NCI-H446 (cell line): ENCODE measurements at places on chromosomes 12 and 14.
A peak's percentile ranks its signal among the peaks of the same experiment; 100 is the strongest.

DNA sequence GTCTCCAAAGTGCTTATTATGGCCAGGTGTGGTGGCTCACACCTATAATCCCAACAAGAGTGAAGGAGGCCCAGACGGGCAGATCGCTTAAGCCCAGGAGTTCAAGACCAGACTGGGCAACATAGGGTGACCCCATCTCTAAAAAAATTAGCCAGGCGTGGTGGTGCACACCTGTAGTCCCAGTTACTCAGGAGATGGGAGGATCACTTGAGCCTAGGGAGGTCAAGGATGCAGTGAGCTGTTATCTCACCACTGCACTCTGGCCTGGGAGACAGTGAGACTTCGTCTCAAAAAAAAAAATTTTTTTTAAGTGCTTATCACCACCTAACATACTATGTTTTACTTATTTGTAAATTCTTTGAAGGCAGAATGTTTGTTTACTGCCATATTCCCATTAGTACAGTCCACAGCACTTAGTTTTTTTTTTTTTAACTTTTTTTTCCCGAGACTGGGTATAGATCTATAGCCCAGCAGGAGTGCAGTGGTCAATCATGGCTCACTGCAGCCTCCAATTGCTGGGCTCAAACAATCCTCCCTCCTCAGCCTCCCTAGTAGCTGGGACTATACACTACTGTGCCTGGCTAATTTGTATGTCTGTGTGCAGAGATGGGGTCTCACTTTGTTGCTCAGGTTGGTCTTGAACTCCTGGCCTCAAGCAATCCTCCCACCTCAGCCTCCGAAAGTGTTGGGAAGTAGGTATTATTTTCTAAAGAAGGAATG lies 4.7 kb upstream of the KANSL2 start:
- no peak for DNase-seq

GRCh38 chr12:20549108-20549719 lies 145.9 kb upstream of the SLCO1C1 start:
- peak; percentile 33 for DNase-seq

DNA sequence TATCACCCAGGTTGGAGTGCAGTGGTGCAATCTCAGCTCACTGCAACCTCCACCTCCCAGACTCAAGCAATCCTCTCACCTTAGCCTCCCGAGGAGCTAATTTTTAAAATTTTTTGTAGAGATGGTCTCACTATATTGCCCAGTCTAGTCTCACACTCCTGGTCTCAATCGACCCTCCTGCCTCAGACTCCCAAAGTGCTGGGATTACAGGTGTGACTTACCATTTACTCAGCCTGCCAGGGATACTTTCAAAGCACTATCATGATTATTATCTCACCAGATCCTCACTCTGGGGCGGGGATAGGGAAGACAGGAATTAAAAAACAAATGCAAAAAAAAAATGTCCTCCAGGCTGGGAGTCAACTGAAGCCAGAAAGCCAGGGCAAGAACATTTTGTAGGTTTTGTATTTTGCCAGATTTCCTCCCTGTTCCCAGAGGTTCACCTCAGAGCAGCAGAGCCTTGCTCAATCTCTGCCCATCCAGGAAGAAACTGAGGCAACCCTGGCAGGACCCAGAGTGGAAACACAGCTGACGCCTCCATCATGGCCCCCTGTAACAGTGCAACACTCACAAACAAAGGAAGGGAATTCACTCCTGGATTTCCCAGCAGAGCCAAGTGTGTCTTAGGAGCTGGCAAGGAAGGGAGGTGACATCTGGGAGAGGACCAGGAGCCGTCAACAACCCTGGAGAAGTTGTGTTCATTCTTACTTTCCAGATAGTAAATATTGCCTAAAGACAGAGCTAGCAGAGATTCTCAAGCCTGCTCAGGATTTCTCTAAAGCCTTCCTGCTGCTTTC lies 73.9 kb downstream of the IRF2BPL start:
- no peak for DNase-seq

GRCh38 chr12:67918441-67918840 lies 70.8 kb upstream of the IFNG-AS1 start:
- DNase-seq, result no peak

GRCh38 chr14:104423701-104424405 lies 155.7 kb upstream of the C14orf180 start:
- peak; percentile 89 for DNase-seq

GRCh38 chr12:126286203-126286602 lies 1221.0 kb downstream of the AACS start:
- no peak for DNase-seq

GRCh38 chr14:51028851-51029754 lies 65.8 kb downstream of the TRIM9 start:
- DNase-seq, result no peak

DNA sequence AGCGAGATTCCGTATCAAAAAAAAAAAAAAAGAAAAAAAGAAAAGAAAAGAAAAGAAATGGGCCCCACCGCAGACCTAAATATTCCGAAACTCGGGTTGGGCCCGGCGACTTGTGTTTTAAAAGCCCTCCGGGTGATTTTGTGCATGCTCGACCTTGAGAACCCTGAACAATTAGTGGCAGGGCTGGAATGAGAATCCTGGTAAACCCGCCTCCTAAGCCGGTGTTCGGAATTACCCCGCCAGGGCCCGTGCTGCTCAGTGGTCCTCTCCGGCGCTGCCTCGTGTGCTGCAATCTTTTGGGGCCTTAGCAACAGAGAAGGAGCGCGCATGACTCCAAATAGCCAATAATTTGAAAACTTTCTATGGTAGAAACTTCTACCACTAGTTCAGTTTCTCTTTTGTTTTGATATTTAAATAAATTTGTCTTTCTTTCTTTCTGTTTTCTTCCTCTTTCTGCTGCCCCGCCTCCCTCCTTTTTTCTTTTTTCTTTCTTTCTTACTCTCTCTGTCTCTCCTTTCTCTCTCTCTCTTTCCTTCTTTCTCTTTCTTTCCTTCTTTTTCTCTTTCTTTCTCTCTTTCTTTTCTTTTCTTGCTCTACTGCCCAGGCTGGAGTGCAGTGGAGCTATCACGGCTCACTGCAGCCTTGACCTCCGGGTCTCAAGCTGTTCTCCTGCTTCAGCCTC lies 1.5 kb upstream of the GALNT6 start:
- DNase-seq, result no peak

DNA sequence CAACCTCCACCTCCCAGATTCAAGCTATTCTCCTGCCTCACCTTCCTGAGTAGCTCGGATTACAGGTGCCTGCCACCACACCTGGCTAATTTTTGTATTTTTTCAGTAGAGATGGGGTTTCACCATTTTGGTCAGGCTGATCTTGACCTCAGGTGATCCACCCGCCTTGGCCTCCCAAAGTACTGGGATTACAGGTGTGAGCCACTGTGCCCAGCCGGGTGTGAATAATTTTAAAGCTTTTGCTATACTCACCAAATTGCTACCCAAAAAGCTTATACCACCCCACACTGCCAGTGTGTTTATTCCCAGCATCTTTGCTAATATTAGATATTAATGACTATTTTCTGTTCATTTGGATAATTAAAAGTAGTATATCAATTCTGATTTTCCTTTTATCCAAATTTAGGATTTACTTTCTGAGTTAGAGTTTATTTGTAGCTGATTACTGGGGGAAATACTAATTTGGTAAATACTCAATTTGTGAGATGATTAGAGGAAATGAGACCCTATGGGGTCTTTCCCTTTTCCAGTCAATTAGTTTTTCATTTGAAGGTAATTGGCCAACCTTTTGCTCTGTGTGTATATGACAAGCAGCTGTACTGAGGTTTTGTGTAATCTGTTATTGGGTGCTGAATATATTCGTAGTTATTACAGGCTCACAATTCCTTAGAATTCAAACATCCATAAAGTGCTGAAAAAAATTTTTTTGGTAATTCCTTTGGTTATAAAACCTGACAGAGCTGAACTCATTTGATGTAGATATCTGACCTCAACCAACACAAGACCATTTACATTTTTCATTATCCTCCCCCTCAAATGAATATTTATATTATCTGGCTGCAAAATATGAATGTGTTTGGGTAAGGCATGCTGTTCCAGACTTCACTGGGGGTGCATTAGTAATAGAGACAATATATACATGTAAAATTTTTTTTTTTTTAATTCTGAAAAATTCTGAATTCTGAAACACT lies 73.6 kb downstream of the ANO6 start:
- no peak for DNase-seq

DNA sequence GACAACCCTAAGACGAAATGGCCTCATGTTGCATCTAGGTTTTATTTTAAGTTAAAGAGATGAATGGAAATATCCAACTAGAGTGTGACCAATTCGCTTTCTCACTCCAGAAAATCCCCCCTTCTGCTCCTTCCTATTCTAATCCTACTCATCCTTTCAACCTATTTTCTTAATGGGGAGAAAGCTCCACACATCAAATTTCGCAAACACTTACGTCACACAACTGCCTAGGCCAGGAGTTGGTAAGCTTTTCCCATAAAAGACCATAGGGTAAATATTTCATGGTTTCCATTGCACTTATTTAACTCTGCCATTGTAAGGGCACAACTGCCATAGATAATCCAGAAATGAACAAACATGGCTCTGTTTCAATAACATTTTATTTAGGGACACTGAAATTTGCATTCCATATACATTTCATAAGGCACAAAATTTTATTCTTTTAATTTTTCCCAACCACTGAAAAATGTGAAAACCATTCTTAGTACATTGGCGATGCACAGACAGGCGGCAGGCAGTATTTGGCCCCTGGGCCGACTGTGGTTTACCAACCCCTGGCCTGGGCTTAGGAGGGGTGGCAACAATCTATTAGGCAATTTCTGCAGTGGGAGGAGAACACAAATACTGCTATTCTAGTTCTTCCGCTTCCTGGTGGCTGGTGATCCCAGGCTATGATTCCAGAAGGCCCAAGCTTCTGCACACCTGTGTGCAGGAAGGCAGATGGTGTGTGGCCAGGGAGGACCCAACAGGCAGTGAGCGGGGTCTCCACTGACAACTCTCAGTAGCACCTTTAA lies 67.2 kb upstream of the FOXN3 start:
- DNase-seq, result no peak

DNA sequence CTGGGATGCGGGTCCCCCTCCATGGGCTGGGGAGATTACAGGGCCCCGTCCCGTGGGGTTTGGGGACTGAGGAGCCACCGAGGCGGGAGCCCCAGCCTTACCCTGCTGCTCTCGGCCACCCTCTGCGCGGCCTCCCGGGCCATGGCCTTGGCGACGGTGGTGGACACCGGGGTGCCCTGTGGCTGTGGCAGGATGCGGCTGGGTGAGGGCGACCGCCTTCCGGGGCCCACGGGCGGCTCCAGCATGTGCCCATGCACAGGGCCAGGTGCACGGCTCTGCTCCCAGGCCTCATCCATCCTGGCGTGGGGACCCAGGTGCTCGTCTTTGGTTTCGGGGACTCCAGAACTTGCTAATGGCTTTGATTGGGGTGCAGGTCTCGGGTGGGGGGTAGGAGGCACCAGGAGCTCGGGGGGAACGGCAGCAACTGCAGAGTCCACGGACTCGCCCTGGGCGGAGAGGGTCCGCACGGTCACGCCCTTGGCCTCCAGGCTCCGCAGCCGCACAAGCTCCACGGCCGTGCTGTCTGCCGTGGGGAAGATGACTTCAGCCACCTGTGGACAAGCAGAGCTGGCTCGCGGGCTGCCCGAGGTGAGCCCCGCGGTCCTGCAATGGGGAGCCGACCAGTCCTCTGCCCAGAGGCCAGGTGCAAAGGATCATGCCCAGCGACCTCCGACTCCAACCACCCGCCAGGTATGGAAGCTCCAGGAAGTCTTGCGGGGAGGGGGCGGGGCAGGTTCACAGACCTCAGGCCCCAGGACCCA lies 99.2 kb downstream of the PIWIL1 start:
- no peak for DNase-seq

GRCh38 chr14:23123419-23123818 lies 4.4 kb upstream of the CEBPE start:
- peak; percentile 91 for DNase-seq

DNA sequence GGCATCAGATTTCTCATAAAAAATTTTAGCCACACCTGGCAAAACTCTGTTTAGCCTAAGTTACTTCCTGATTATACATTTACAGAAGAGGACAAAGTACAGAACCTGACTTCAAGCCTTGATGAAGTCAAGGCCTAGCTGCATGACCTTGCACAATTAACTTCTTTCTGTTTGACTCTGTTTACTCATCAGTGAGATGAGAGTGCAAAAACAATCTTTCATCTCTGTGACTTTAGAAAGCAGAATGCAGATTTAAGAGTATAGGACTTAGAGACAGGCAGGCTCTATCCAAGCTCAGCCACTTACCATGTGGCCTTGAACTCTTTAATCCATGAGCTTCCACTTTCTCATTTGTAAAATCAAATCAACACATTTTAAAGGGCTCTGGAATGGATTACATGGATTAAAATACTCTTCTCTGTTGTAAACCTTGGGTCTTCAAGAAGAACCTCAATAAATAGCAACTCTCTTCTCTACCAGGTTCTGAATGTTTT lies 1178.9 kb downstream of the FLRT2 start:
- DNase-seq, result no peak

GRCh38 chr12:46383654-46384450 lies 11.3 kb upstream of the SLC38A2 start:
- peak; percentile 75 for DNase-seq

- DNase-seq, result no peak
Observed at GRCh38 chr14:50530794-50531365, 1.5 kb downstream of the MAP4K5 start.

DNA sequence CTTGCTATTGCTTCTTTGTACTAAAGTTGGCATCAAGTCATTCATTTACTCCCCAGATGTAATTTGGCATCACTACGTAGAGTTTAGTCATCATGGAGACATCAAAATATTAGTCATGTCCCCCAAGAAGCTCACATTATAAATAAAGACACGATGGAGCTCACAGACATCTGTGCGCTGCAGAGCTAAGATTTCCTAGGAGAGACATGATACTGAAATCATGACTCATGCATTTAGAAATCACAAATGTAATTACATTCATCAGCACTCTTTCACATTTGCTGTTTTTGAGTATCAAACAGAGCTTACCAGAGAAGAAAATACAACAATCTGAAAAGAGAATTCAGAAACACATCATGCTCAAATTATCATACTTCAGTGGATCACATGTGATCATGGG lies 169.8 kb downstream of the LRIG3 start:
- DNase-seq, result no peak

- DNase-seq, result no peak
Observed at GRCh38 chr12:15547063-15547462, 224.8 kb downstream of the PTPRO start.

GRCh38 chr12:106581543-106582248 lies 1.1 kb upstream of the RFX4 start:
- no peak for DNase-seq

- DNase-seq, result no peak
Observed at GRCh38 chr12:107584563-107584962, 101.0 kb upstream of the PWP1 start.
